Mammary epithelial cell (primary cell): ENCODE measurements at places on chromosomes 4 and X.

DNA sequence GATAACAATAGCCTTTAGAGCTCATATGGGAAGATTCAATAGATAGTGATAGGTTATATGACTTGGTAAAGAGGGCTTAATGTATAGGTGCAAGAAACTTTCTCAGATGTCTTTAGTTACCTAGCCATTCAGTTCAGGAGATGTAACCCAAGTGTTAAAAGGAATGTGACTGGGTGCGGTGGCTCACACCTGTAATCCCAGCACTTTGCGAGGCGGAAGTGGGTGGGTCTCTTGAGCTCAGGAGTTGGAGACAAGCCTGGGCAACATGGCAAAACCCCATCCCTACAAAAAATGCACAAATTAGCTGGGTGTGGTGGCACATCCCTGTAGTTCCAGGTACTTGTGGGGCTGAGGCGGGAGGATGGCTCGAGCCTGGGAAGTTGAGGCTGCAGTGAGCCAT is 7.9 kb downstream of the TET2 start:
- DNase-seq: no peak

DNA sequence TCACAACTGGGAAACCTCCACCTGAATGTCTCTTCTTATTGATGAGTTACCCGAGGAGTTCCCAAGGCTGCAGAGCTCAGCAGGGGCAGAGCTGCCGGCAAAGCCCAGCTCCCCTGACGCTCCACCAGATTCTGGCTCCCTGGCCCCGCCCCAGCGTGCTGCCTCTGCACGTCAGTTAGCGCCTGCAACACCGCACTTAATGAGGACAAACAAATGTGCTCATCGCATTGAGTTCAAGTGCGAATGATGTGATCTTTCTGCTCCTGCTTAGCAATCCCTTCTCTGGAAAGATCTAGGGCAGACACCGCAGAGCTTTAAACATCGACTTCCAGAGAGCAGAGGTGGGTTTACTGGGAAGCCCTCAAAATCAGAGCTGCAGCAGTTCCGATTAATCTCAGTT is 55.5 kb upstream of the FBXW7 start:
- peak; percentile 42 for DNase-seq

- no peak for DNase-seq
Measured at GRCh38 chr4:41602113-41602512, 64.2 kb downstream of the LIMCH1 start.

DNA sequence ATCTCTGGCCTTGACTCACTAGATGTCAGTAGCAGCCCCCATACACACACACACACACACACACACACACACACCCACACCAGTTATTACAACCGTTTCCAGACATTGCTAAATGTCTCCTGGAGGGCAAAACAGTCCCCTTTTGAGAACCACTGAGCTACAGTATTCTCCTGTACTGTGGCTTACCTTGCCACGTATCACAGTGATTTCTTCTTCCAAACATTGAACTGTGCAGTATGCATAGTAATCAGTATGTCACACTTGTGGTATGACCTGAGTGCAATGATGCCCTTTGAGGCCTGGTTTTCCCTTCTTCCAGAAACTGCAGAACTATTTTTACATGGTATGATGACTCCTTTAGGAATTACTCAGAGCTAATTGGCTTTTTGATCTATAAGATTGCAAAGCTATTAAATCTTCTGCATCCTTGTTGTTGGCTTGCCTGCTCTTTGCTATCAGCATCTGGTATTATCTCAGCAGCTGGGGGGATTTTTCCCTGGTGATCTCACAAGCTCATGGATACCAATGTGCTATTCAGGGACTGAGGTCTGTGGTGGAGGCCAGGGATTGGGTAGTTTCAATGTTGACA is 3.6 kb upstream of the THOC2 start:
- DNase-seq: peak; percentile 65

GRCh38 chrX:152038804-152039203 is 64.3 kb upstream of the GABRE start:
- DNase-seq: peak; percentile 63

- no peak for DNase-seq
Measured at GRCh38 chr4:142485452-142485851, 360.6 kb downstream of the INPP4B start.

DNA sequence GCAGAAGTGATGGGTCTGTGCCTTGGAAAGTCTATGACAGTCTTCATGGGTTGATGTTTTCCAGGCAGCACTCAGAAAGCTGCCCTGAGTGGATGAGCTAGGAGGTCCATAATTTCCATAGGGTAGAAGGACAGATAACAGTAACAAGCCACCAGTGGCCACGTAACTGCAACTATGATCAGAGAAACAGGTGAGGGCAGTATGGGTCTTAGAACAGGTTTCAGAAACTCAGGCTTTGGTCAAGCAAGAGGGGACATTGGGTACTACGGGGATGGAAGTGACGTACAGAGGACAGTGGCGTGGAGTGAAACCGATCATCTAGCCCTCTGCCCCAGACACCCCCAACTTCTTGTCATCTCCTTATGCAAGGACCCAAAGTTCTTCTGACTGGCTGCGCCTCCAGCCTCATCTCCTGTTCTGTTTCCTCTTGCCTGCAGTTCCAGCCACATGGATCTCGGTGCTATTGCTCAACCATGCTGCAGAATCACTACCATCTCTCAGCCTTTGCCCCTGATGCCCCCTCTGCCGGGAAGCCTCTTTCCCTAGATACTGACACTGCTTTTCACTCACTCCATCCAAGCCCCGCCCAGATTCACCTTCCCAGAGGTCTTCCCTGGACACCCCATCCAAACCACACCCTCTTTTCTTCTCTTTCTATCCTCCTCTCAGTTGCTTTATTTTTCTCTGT is 123.4 kb downstream of the MFAP3L start:
- DNase-seq: no peak

GRCh38 chr4:76301068-76301774 is 5.3 kb upstream of the STBD1 start:
- DNase-seq: peak; percentile 95

DNA sequence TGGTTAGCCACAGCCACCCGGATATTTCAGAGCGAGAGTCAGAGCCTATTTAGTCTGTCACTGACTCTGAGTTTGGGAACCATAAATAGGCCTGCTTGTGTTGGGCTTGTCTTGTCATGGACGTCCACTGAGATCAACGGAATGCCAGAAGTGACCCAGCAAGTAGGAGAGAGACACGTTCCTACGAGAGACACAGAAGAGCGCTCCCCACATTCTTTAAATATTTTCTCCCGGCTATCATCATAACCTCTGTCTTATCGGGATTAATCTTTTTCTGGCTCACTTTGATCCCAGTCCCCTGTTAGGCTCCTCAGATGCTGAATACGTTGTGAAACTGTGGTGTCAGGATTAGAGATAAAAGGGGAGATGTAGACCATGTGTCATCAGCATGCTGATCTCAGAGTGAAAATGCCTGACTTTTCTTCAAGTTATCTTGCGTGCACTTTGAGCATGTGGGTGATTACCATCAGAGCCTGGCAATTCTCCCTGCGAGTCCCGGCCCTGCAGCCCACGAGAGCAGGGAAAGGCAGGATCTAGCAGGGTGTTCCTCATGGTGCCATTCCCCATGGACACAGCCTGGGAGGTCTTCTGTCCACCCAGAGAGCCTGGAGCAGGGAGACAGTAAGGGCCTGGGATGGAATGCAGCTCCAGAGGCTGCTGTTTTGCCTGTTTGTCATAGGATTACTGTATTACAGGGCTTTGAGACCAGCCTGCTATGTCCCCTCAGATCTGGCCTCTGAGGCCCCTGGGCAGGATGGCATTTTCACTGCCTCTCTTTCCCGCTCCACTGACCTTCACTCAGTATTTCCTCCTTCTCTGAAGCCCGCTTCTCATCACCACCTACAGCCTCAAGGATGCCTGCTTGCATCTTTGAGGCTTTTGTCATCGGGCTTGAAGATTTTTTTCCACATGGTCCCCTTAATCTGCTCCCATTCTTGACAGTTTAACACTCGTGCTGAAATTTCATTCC is 2.8 kb upstream of the TENM3 start:
- no peak for DNase-seq

DNA sequence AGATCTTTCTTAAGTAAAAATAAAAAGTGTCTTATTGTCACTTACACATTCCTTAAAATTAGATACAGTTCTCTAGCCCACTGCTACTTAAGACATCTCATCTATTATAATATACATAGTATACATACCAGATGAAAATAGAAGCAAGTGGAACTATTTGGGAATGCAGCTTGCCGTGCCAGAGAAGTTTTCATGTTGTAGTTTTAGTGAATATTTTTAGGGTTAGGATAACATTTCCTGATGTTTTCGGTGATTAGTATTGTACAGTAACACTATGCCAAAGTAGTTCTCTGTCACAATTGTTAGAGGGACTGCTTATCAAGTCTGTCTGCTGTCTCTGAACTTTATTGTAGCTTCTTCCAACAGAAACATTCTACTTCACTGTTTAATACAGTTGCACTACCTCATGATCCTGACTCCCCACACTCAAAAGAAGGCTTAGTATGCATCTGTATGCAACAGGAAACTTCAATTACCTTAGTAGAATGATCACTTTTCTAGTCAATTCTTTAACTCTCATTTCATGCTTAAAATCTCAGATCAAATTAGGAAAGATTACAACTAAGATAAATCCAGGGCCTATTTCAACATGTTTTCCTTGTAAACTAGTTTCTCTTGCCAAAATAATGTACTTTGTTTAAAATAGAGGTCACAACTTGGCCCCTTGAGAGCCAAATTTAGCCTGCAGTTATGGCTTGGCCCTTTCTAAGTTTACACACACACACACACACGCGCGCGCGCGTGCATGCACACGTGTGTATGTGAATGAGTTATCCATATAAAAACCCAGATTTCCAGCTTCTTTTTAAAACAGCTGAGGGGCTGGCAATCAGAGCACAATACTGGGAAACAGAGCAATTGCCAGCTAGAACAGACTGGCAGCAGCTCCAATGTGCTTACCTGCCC is 42.3 kb upstream of the SRPX start:
- no peak for DNase-seq

DNA sequence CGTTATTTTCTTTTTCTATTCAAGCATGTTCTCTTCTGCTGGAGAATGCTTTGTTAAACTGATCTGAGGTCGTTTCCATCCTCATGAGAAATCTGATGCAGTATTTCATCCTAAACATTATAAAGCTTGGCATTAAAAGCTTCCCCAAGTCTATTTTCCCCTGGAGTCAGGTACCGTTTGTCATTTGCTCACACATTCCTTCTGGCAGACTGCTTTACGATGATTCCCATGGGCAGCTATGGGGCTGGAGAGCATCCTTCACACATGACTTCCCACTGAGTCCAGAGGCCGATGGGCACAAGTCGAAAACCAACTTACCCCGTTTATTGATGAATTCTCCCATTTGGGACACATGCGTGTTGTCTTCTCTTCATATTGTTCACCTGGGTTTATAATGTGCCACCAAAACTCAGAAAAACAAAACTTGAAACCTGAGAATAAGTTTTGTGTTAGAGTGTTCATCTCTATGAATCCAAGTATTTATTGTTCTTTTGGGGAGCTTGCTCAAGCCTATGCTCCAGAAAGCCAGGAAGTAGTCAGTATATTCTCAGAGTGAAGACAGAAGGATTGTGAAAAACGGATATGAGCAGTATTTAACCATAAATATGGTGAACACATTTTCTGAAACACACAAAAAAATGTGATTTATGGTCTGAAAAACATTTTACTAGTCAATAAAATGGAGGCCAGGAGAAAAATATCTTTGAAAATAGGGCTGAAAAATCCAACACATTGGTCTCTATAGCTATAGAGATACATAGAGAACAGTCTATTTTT is 298.8 kb upstream of the NOCT start:
- DNase-seq: no peak

GRCh38 chr4:17398035-17398434 is 113.9 kb downstream of the QDPR start:
- no peak for DNase-seq

DNA sequence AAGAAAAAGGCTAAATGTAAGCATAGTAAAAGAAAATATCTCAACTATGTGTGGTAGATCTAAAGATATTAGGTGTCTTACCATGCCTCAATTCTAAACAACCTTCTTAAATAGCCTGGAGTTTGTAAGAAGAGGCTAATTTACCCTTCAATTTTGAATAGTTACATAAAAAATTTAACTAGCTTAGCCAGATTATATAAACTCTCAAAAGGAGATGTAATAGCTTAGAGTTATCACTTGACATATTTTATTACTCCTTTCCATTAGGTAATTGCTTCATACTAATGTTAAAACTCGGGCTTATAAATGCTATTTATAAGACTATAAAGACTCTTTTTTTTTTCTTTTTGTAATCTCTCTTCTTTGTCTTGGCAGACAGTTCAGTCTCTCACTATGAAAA is 297.5 kb upstream of the PABPC4L start:
- DNase-seq: no peak

DNA sequence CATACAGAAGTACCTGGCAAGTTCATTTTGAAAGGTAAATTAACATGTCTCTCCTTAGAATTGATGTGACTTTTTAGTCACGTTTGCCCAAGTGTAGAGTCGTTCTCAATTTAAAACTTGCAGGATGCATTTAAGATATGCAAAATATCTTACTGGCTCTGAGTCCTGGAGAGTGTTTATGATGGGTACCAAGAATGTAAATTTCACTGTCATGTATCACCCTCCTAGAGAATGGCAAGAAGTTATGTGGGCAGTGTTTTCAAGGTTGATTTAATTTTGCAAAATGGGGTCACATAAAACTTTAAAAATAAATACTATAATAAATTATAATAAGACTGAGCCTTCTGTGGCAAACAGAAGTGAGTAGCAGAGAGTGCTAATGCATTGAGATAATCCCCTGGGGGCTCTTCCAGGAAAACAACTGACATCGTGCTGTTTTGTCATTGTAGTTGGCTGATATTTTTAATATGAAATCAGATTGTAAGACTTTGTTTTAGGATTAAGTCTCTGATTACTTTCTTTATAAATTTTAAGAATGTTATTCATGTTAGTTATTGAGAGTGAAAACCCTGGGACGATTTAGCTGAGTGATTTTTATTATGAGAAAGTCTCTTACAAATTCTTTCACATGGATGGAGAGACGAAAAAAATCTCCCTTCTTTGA is 103.0 kb downstream of the AFF1 start:
- DNase-seq: no peak
